Glutamatergic neuron (in vitro differentiated cells): ENCODE measurements at places on chromosomes 5 and 9. TPM values are rescaled to one million over a fixed set of nuclear protein-coding genes. Genes with fewer than 3 reads are reported as not detected.
A peak's percentile ranks its signal among the peaks of the same experiment; 100 is the strongest.

Gene TMOD1
- total RNA-seq: 0.64 TPM

Gene SNCB
- total RNA-seq: 3.7 TPM

Gene IL3
- total RNA-seq: not detected

Gene TRPM6
- total RNA-seq: 1.7 TPM

Gene SLC25A51
- 48.6 TPM for total RNA-seq

Gene KIF4B
- total RNA-seq: not detected

Gene SLC6A19
- total RNA-seq: not detected

Gene RGMB
- total RNA-seq: 95.9 TPM

Gene CD180
- not detected for total RNA-seq

GRCh38 chr5:11383506-11384095 is 520.6 kb downstream of the CTNND2 start:
- peaks cover 24% of the 10 kb centered on the region for H3K4me1 ChIP-seq
- peak overlapping the region; percentile 85 for H3K4me3 ChIP-seq
- H3K36me3 ChIP-seq: no peaks in the 10 kb centered on the region

GRCh38 chr5:172283862-172284610 is 472 bp upstream of the UBTD2 start:
- peaks cover 8% of the 10 kb centered on the region for H3K27me3 ChIP-seq
- peak; percentile 92 for DNase-seq
- no peaks in the 10 kb centered on the region for H3K36me3 ChIP-seq

GRCh38 chr5:143205883-143206195 is 197.6 kb downstream of the NR3C1 start:
- no peak overlapping the region for H3K27ac ChIP-seq
- H3K4me3 ChIP-seq: no peak overlapping the region
- peaks cover 11% of the 10 kb centered on the region for H3K4me1 ChIP-seq
- peaks cover 5% of the 10 kb centered on the region for H3K36me3 ChIP-seq

DNA sequence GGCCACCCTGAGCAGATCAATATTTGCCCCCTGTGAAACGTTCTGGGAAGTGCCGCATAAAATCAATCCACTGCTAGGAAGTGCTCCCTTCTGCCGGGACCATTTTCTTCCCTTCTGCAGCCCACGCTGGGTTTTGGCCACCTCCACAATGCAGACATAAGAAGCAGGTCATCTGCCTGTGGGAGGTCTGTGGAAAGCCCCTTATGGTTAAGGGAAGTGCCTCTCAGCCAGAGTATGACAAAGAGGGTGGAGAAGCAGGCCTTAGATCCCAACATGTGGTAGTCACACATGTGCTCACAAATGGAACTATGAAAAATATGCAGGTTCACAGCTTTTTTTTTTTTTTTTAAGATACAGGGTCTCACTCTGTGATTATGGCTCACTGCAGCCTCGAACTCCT is 82.8 kb downstream of the SLC1A3 start:
- DNase-seq: peak; percentile 35
- H3K36me3 ChIP-seq: no peaks in the 10 kb centered on the region
- peaks cover 6% of the 10 kb centered on the region for H3K27me3 ChIP-seq

DNA sequence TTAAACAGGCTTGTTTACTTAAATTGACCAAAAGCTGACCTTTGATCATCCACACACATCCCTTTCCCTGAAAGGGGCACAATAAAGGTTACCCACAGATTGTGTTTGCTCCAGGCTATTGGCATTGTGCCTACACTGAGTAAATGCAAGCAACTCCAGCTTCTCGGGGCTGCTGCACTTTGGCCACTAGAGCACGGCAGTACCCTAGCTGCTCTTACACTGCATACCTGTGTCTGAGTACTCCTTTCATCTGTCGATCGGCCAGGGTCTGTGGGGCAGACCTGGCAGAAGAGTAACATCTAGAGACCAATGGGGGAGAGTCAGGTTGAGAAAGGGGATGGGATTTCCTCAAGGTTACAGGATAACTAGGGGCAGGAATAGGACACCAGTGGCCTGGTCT is 281.9 kb upstream of the NMUR2 start:
- H3K4me1 ChIP-seq: peaks cover 5% of the 10 kb centered on the region
- H3K4me3 ChIP-seq: no peak overlapping the region
- H3K27me3 ChIP-seq: no peaks in the 10 kb centered on the region
- peaks cover 12% of the 10 kb centered on the region for H3K36me3 ChIP-seq
- DNase-seq: no peak
- H3K27ac ChIP-seq: no peak overlapping the region

- H3K4me1 ChIP-seq: no peaks in the 10 kb centered on the region
- H3K4me3 ChIP-seq: no peak overlapping the region
- DNase-seq: no peak
- H3K27ac ChIP-seq: no peak overlapping the region
These were observed 78.8 kb downstream of the GNA14 start for GRCh38 chr9:77569335-77569734.

DNA sequence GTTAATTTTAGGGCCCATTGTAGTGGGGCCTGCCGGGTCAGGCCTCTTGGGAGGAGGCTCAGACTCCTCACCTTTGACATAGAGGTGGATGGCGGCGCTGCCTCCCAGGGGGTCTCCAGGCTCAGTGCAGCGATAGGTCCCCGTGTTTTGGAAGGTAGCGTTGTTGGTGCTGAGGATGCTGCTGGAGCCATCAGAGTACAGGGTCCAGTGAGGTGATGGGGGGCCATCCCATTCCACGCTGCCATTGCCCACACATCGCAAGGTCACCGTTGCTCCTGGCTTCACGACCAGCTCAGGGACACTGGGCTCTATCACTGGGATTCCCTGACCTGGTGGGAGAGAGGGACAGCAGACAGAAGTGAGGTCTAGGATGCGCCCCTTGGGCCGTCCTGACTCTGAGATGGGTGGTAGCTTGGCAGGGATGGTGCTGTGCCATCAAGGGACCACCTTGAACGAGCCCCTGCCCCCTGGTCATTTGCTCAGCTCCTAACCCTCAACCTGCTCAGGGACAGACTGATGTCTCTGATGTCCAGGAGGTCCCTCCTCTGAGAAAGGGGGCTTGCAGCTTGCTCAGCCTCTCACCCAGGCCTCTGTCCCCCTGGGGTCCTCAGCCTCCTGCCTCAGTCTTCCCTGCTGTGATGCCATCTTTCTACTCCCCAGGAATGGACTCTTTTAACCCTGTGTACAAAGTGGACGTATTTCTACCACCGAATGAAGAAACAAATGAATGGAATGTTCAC is 5.5 kb downstream of the CSF1R start:
- no peak overlapping the region for H3K27ac ChIP-seq
- H3K27me3 ChIP-seq: peaks cover 5% of the 10 kb centered on the region
- DNase-seq: no peak
- no peak overlapping the region for H3K4me3 ChIP-seq
- H3K36me3 ChIP-seq: no peaks in the 10 kb centered on the region

GRCh38 chr5:133820507-133820906 is 147.9 kb downstream of the C5orf15 start:
- peaks cover 47% of the 10 kb centered on the region for H3K4me1 ChIP-seq
- peaks cover 4% of the 10 kb centered on the region for H3K27me3 ChIP-seq
- no peak overlapping the region for H3K4me3 ChIP-seq
- no peaks in the 10 kb centered on the region for H3K36me3 ChIP-seq

- no peak overlapping the region for H3K27ac ChIP-seq
- H3K4me1 ChIP-seq: no peaks in the 10 kb centered on the region
- no peaks in the 10 kb centered on the region for H3K27me3 ChIP-seq
- H3K36me3 ChIP-seq: peaks cover 9% of the 10 kb centered on the region
- DNase-seq: no peak
- H3K4me3 ChIP-seq: no peak overlapping the region
These were observed 373.3 kb upstream of the FAM174A start for GRCh38 chr5:100161868-100162267.

DNA sequence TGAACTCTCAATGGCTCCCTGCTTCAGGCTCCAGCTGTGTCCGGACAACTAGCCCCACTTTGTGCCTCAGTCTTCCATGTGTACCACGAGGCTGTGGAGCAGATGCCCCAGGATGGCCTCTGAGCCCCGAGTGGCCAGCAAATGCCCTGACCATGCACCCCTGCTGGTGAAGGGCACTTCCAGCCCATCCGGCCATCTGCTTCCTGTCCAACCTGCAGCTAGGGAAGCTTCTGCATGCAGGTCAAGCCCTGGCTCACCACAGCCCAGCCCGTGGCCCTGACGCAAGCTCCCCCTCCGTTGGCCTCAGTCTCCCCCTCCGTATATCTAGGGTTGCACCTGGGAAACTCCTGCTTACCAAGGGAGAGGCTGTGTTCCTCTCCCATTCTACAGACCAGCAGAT is 4.8 kb downstream of the NINJ1 start:
- peaks cover 21% of the 10 kb centered on the region for H3K4me1 ChIP-seq
- H3K36me3 ChIP-seq: no peaks in the 10 kb centered on the region
- no peak for DNase-seq
- no peak overlapping the region for H3K4me3 ChIP-seq
- H3K27me3 ChIP-seq: no peaks in the 10 kb centered on the region
- H3K27ac ChIP-seq: no peak overlapping the region

- no peaks in the 10 kb centered on the region for H3K4me1 ChIP-seq
- H3K4me3 ChIP-seq: no peak overlapping the region
- DNase-seq: no peak
- H3K36me3 ChIP-seq: no peaks in the 10 kb centered on the region
These were observed 141.8 kb downstream of the DOCK2 start for GRCh38 chr5:169778622-169779596.

DNA sequence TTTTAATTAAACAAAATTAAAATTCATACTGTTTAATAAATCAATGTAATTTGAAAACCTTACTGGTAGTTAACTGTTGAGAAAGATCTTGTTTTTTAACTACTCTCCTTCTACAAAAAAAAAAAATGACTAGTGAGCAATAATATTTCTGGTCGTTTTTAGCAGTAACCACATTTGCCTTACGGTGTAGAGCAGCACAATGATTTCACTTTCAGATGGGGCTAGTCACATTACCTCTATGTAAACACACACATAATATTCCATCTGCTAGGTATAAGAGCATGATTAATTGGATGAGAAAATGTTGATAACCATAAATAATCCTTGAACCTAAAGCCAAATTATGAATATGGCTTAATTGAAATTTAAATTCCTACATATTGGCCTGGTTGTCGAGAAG is 198.1 kb downstream of the CHSY3 start:
- peaks cover 10% of the 10 kb centered on the region for H3K4me1 ChIP-seq
- no peak overlapping the region for H3K4me3 ChIP-seq
- H3K27ac ChIP-seq: no peak overlapping the region
- no peaks in the 10 kb centered on the region for H3K36me3 ChIP-seq

DNA sequence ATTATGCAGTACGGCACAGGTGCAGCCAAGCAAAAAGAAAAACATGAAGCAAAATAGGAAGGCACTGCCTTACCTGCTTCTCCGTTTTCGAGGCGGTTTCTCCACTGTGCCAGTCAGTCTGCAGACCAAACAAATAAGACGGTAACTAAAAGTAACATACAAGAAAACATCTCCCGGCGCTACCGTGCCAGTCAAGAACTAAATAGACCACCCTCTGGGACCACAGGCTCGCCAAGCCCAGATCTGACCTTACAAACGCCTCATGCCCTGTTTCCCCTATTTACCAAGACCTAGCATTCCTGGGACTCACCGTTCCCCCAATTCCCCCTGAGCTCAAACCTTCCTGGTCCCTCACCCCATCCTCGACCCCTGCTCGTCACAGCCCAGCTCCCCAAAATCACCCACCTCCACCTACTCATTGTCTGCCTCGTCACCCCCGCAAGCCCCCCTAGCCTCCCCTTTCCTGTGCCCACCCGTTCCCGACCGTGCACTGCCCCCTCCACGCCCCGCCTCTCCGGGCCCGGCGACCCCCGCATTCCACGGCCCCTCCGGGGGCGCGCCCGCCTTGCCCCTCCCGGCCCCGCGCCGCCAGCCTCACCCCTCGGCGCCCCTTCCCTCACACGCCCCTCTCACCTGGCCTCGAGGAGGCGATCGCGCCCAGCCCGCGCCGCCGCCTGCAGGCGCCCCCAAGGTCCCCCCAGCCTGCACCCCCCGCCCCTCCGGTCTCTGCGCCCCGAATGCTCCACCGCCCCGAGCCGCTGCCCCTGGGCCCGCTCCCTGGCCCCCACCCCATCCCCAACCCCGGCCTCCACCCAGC is 560 bp downstream of the SCAI start:
- no peaks in the 10 kb centered on the region for H3K36me3 ChIP-seq
- no peak for DNase-seq
- H3K27me3 ChIP-seq: no peaks in the 10 kb centered on the region
- no peaks in the 10 kb centered on the region for H3K4me1 ChIP-seq
- peak overlapping the region; percentile 99 for H3K4me3 ChIP-seq

GRCh38 chr9:21993893-21994555 is at the start of gene CDKN2A:
Gene CDKN2A, minus strand, starts transcription at chr9:21994392.
- peaks cover 29% of the 10 kb centered on the region for H3K27me3 ChIP-seq
- peak within 1 kb of the TSS; percentile 95 for H3K4me3 ChIP-seq
- no peaks in the 10 kb centered on the region for H3K4me1 ChIP-seq
- DNase-seq: peak; percentile 64

- H3K36me3 ChIP-seq: no peaks in the 10 kb centered on the region
- H3K4me3 ChIP-seq: no peak overlapping the region
- no peaks in the 10 kb centered on the region for H3K27me3 ChIP-seq
- peak; percentile 39 for DNase-seq
- H3K4me1 ChIP-seq: peaks cover 5% of the 10 kb centered on the region
These were observed 153.5 kb downstream of the PRELID2 start for GRCh38 chr5:145681686-145682085.

- H3K27ac ChIP-seq: no peak overlapping the region
- no peaks in the 10 kb centered on the region for H3K4me1 ChIP-seq
- no peak for DNase-seq
- no peaks in the 10 kb centered on the region for H3K36me3 ChIP-seq
These were observed 9.8 kb downstream of the ACTL7B start for GRCh38 chr9:108845947-108846346.

DNA sequence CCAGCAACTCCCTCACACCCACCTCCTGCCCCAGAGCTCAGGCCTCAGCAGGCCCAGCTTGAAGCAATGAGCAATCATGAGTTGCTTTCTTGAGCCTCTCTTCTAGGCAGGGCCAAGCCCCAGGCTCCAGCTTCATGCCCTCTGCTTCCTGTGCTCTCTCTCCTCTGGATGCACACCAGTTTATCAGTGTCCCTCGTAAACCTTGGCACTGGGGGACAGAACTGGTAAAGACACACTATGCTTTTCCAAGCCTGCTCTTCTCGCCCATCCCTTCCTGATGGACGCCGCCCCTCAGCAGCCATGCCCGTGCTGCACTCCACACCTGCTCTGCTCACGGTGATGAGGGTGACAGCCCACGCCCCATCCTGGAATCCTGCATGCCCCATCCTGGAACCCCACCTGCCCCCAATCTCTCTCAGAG is 49.4 kb upstream of the ORM1 start:
- H3K4me3 ChIP-seq: no peak overlapping the region
- H3K27ac ChIP-seq: no peak overlapping the region
- H3K36me3 ChIP-seq: no peaks in the 10 kb centered on the region
- peaks cover 11% of the 10 kb centered on the region for H3K27me3 ChIP-seq
- H3K4me1 ChIP-seq: no peaks in the 10 kb centered on the region

DNA sequence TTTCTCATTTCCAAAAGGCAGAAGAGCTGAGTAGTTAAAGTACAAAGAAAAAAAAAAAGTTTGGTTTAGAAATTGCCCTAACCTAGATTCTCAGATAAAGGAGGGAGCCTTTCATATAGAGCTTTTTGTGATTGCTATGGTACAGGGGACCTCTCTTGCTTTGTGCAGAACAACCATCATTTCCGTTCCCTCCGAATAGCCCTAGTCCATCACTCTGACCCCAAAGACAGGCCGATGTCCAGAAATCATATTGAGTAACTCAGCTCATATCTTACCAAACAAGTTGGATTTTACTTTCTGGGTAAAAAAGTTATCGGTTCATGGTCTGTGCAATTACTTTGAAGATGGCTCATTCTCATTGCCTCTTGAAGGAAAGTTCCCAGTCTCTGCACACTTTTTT is 36.7 kb upstream of the COL15A1 start:
- H3K4me1 ChIP-seq: no peaks in the 10 kb centered on the region
- H3K36me3 ChIP-seq: no peaks in the 10 kb centered on the region
- no peaks in the 10 kb centered on the region for H3K27me3 ChIP-seq
